ENCODE measurements at places on chromosomes 13 and 19. TPM values are rescaled to one million over a fixed set of nuclear protein-coding genes. Genes with fewer than 3 reads are reported as not detected.

DNA sequence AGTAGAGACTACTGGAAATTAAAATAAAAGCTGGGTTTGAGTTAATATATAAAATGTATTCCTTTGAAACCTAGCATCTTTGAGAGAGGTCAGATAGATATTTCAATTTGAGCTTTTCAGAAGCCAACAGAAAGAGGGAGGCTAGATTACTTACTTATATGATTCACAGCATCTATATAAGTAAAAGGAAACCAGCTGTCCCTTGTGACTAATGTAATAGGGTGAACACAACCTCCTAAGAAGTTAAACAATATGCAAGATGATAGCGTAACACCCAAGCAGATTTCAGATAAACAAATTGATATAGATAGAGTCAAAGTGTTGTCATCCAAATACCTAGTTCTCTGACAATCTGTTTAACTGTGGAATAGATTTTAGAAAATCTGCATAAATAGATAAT lies 393.5 kb upstream of the GPC6 start:
- no peak for DNase-seq

DNA sequence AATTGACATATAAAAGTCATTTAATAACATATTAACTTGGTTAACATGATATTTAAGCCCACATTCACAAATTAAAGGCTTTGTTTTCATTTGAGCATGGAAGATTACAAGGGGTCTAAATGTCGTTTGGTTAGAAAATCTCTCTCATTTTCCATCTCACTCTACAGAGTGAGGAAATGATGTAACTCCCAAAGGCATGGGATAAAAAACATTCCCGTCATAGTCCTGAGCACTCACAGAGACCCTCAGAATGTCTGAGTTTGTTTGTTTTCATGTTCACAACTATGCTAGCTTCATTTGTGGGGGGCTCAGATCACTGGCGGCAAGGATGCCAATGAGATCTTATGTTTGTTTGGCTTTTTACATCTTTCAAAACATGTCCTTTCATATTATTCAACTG lies 307.5 kb downstream of the TBC1D4 start:
- no peak overlapping the region for H3K27ac ChIP-seq
- no peaks in the 10 kb centered on the region for H3K27me3 ChIP-seq
- H3K4me1 ChIP-seq, result no peaks in the 10 kb centered on the region
- no peak overlapping the region for H3K4me3 ChIP-seq
- DNase-seq, result no peak
- H3K36me3 ChIP-seq, result no peaks in the 10 kb centered on the region

DNA sequence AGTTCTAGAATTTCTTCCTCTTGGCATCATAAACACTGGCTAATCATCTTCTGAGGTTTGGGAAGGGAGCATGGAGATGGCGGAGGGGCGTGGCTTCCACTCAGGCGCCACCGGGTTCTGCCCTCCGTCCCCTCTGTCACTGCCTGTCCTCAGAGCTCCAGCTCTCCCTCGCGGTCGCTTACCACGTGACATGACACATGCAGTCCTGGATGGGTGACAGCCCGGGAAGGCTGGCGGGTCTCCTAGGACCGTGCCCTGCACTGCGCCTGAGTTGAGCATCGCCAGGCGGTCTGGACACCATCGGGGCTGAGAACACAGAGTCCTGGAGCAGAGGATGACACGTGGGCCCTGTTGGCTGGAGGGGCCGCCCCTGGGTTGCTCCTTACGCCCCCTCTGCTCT lies 123.3 kb downstream of the RAB20 start:
- H3K27ac ChIP-seq, result no peak overlapping the region
- no peaks in the 10 kb centered on the region for H3K27me3 ChIP-seq
- no peak overlapping the region for H3K4me3 ChIP-seq
- H3K4me1 ChIP-seq, result no peaks in the 10 kb centered on the region
- DNase-seq, result no peak

The CACNA1A gene
- total RNA-seq, result 0.30 TPM

The AMER2 gene
- not detected for total RNA-seq

The KCNJ14 gene
- 4.6 TPM for total RNA-seq

DNA sequence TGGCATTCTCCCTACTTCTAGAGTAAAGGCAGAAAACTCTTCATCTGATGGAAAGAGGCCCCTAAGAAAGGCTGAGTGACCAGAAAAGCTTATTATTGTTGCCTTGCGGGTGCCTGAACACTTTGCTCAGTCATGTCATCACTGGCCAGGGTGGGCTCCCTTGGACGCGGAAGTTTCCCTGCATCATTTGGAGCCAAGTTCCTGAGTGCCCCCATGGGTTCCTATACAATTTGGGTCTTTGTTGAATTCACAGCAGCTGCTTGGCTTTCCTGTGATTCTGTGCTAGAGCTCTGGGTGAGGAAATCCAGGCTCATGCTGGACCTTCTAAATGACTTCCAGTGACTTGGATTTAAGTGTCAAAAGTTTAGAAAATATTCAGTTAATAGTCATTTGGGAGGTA lies 232.9 kb downstream of the LHFPL6 start:
- H3K4me3 ChIP-seq, result no peak overlapping the region
- no peaks in the 10 kb centered on the region for H3K27me3 ChIP-seq
- H3K27ac ChIP-seq, result no peak overlapping the region
- DNase-seq, result no peak
- peaks cover 9% of the 10 kb centered on the region for H3K4me1 ChIP-seq

All from suprapubic skin (tissue), 4 donors.